ENCODE measurements at places on chromosomes 3 and 15.

DNA sequence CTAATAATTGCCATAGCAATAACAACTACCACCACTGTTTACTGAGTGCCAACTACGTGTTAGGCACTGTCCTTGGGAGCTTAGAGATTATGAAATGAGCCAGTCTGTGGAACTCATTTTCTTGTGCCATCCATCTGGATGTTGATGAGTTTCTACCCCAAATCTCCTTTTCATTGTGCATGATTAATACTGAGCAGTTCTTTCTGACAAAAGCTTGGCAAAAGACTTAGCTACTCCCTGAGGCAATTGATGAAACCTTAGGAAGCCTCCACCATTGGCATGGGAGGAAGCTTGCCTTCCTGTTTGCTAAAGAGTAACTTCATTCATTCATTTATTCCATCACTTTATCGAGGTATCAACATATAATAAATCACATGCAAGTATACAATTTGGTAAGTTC lies 39.8 kb downstream of the PRICKLE2 start:
- no peak for DNase-seq

- DNase-seq = no peak
Measured at GRCh38 chr15:61157933-61158332, 71.2 kb downstream of the RORA start.

DNA sequence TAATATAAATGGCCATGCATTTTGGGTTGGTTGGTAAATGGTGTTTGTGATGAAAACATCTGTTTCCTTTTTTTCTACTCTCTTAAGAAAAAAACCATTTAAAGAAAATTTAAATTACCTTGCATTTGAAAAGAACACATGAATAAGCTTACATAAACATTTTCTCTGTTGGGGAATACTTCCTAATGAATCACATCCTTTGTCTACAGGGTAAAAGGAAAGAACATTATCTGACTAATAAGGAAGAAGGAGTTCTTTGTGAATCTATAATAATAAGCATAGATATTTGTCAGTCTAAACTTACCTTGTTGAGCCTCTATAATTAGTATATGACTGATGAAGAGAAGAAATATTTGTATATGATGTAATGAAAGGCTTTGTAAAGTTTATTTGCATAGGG lies 254.1 kb upstream of the ZNF717 start:
- DNase-seq = no peak

DNA sequence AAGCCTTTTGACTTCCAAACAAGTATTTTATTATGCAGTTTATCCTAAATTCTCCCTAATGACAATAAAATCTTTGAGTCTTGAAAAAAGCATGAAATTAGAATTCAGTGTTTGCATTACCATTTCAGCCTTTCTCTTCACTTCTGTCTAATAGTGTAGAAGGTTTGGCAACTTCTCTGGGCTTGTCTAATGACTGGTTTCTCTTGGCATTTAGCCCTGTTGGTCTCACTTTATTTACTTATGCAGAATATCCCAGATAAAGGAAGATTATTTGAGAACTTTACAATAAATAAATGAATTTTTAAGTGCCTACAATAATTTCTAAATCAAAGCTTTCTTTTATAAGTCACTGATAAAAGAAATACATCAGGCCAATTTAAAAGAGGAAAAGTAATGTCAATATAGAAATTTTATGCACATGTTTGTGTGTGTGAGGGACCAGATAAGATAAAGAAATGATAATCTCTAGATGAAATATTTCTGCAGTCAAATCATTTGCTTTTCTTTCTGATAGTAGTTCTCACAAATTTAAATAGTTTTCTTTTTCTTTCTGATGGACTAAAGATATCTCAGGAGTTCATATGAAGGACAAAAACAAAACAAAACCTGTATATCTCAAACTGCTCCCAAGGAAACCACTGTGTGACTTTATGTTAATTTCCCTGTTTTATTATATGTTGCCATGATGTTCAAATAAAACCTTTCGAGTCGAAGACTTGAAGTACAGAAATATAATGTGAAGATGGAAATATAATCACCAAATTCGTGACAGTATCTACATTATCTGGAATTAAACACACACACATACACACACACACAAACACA lies 533.1 kb upstream of the CBLB start:
- DNase-seq = no peak

DNA sequence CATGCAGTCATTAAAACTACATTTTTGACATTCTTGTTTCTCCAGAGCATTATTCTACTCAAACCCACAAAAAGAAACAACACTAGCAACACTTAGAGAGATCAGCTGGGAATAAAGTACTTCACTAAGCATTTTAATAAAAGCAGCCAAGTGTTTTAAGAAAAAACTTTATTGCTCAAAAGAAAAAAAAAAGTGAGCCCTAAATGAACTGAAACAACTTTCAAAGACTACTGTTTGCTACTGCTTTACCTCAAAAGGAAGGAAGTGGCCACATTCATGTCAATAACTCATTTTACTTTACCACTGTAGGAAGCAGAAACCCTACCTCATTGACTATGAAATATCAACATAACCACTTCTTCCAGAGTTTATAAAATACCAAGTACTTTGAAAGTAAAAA lies 91.3 kb downstream of the UACA start:
- no peak for DNase-seq

GRCh38 chr3:124510290-124510689 lies 220.0 kb upstream of the UMPS start:
- DNase-seq = no peak

DNA sequence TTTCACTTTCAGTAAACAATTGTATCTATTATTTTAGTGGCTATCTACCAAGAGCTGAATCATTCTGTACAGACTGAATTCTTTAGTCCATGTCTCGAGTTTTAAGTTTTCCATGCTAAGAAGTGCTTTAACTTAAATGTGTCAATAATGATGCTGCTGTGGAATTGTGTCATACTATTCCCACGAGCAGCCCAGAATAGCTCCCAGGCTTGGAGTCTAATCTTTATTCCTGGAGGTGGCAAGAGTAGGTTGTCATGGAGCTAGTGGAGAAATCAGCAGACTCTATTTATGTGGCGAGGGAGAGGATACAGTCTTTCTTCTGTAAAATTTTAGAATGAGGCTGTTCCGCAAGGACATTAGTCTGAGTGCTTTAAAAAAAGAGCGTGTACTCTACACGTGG lies 207.2 kb downstream of the ROBO2 start:
- no peak for DNase-seq

- DNase-seq = peak; percentile 74
Measured at GRCh38 chr15:28975766-28976179, 90.0 kb downstream of the APBA2 start.

GRCh38 chr3:77102951-77103769 lies 63.3 kb downstream of the ROBO2 start:
- no peak for DNase-seq

DNA sequence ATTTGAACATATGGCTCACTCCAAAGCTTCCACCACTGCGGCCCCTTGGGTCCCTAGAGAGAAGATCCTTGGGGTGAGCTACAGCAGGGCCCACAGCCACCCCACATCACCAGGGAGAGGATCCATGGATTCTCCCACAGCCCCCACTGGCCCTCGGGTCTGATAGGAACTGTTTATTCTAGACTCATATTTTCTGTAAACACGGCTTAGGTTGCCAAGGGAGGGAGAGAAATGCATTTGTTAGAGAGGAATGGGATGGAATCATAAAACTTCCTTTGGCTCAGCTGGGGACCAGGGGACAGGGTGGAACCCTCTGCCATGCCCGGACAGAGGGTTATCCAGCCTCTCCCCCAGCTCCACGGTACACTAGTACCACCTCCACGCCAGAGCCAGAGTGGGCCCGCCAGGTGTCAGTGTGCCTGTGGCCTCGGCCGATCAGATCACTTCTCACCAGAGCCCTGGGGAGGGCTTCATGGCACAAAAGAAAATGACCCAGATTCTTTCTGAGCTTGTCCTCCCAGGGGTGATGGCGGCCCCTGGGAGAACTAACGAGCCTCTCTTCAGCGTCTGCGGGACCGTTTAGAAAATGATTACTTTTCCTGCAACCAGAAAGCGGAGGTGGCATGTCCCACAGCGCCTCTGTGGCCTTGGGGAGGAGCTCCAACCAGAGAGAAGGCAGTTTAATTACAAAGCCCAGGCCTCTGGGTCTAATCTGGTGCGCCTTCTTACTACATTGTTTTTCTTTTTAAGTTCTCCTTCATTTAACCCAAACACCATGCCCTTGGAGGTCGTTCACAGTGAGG lies 33.7 kb downstream of the ADCY5 start:
- no peak for DNase-seq

GRCh38 chr3:181288145-181288544 lies 298.6 kb upstream of the DNAJC19 start:
- DNase-seq = no peak

Data from stimulated activated effector memory CD8-positive, alpha-beta T cell treated with anti-CD3 and anti-CD28 coated beads, Interleukin-12 subunit alpha, Interleukin-12 subunit beta, amount 100 ng/mL, for 72 hours (primary cell).